GF-D8 (cell line): ENCODE measurements at places on chromosomes 4 and X.
A peak's percentile ranks its signal among the peaks of the same experiment; 100 is the strongest.

- DNase-seq = no peak
Measured at GRCh38 chr4:31088600-31089230, 368.5 kb downstream of the PCDH7 start.

GRCh38 chr4:57249083-57249482 is 138.9 kb upstream of the IGFBP7 start:
- no peak for DNase-seq

DNA sequence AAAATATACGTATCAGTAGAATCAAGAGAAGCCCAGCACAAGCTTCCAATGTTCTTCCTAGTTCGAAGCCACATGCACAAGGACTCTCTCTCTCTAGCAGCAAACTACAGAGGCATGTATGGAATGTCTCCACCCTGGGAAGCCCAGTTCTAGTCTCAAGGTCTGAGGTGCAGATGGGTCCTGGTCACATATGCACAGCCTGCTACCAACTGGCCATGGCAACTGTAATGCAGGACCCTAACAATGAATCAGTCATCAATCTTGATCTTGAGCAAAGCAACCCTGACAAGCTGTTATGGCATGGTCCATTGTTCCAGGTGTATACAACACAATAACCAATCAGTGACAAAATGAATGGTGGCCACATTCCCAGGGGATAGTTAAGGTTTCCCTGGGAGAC is 55.8 kb downstream of the MBNL3 start:
- no peak for DNase-seq

GRCh38 chr4:7503559-7504249 is 69.0 kb upstream of the PSAPL1 start:
- DNase-seq = no peak

- DNase-seq = no peak
Measured at GRCh38 chrX:69146739-69147138, 18.5 kb downstream of the PJA1 start.

DNA sequence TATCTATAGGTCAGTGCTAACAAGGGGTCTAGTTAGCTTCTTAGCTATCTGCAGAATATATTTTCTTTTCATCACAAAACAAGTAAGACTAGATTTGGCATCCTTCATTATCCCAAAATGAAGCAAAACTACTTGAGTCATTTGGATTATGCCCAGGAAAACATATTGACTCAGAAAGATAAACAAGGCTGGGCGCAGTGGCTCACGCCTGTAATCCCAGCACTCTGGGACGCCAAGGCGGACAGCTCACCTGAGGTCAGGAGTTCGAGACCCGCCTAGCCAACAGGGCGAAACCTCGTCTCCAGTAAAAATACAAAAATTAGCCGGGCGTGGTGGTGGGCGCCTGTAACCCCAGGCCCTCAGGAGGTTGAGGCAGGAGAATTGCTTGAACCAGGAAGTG is 18.0 kb upstream of the MND1 start:
- DNase-seq = no peak

DNA sequence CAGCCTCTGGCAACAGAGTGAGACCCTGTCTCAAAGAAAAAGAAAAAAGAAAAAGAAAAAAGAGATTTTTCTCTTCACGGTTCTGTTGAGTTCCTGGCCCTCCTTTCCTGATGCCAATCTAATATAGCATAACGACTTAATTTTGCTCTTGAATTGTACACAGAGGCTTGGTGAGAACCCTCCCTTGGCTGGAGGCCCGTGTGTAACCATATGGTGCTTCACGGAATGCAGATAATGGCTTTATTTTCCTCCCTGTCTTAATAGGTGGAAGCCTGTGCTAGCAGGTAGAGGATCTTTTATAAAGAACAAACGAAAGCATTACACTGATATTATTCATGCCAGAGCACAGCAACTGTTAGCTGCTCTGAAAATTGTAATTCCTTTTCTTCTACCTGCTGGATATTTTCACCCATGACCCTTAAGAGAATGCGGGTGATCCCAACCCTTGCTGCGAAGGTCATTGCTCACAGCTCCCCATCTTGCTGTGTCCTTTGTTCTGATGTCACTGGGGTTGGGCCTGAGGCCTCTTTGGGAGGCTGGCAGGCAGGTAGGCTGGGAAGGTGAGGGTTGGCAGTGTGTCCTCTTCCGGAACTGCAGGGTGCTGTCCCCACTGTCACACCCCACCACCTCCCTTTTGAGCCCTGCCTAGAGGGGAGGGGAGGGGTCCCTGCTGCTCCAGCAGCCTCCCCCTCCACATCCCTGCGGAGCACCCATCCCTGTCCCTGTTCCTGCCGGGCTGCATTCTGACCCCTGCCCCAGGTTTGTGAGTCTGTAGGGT is 83.8 kb upstream of the STOX2 start:
- DNase-seq = no peak

GRCh38 chr4:136831553-136831952 is 700.7 kb downstream of the PCDH18 start:
- no peak for DNase-seq

DNA sequence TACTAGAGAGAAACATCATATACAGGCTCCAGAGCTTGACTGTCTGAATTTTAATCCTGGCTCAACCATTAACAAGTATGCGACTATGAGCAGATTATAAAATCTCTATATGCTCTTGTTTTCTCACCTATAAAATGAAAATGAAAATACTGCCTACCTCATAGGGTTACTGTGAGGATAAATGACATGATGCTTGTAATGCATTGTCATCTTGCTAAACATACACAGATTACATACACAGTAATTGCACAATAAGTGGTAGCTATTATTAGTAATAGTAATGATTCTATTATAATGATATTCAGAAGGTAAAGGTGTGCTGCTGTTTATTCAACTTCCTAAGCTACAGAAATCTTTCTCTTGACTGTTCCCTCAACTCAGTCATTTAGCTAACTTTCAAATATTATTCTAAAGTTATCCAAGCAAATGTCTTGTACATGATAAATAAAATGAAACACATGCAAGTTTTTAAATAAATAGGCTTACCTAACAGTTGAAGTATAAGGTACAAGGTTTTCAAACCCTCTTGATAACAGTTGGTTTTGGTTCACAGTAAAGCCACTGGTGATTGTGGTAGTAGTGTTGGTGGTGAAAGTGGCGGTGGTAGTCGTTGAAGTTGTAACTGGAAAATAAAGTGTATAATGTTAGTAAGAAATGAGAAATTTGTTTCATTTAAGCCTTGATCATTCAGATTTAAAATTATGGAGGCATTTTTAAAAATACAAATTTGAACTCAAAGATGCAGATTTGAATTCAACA is 38.9 kb downstream of the NUP62CL start:
- no peak for DNase-seq

- DNase-seq = no peak
Measured at GRCh38 chrX:70293621-70294020, 3.7 kb downstream of the KIF4A start.

GRCh38 chr4:168942985-168943384 is 67.1 kb downstream of the CBR4 start:
- no peak for DNase-seq

DNA sequence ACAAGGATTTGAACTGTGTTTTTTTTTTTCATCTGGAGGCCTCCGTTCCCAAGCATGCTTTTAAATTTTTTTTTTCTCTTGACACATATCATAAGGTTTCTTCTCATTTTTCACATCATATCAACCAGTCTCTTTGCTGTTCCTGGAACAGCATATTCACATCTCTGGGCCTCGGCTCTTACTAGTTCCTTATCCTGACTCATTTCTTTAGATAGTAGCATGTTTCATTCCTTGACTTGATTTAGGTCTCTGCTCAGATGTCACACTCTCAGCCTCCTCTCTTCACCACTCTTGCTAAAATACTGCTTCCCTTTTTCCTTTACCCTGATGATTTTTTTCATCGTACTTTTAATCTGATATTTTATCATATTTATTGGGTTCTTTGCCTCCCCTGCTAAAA is 976.4 kb upstream of the FTHL17 start:
- no peak for DNase-seq

DNA sequence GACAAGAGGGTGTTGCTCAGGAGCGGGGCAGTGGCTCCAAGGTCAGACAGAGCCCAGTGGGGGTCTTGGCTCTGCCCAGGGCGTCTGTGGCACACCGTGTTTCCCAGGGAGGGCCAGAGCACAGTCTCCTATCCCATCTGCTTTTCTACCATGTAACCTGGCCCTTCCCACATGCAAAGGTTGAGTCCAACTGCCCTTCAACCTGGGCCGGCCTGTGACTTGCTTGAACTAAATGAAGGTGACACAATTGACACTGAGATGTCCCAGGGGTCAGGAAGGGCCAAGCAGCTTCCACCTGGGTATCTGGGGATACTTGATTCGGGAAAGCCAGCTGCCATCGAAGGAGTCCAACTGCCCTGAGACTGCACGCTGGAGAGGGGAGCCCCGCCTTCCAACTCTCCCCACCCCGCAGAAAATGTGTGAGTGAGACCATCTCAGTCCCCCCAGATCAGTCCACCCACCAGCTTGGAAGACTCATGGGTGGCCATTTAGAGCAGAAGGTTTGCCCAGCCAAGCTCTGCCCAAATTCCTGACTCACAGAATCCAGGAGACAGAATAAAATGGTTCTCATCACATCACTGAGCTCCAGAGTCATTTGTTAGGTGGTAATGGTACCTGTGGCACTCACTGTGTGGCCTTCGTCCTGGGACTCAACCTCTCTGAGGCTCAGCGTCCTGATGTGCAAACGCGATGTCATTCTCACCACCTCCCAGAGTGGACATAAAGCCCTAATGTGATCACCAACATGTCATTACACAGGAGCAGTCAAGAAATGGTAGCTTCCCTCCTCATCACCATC is 18.1 kb downstream of the PPP2R2C start:
- no peak for DNase-seq

- no peak for DNase-seq
Measured at GRCh38 chrX:71315917-71316316, 14.4 kb downstream of the ITGB1BP2 start.

DNA sequence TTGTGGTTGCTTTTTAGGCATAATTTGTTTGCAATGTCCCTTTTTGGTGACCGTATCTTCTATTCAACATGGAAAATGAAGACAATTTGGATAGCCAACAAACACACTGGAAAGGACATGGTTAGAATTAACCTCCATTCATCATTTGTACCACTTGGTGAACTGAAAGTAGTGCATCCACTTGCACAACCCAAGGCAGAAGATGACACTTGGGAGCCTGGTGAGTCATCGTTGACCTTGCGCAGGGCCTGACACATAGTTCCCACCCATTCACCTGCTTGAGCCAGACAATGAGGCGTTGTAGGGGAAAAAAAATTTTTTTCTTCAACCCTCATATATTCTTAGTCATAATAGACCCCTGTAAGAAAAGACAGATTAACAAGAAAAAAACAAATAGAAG is 32.4 kb downstream of the EGF start:
- no peak for DNase-seq

GRCh38 chr4:94436512-94436911 is 15.2 kb upstream of the PDLIM5 start:
- DNase-seq = no peak

DNA sequence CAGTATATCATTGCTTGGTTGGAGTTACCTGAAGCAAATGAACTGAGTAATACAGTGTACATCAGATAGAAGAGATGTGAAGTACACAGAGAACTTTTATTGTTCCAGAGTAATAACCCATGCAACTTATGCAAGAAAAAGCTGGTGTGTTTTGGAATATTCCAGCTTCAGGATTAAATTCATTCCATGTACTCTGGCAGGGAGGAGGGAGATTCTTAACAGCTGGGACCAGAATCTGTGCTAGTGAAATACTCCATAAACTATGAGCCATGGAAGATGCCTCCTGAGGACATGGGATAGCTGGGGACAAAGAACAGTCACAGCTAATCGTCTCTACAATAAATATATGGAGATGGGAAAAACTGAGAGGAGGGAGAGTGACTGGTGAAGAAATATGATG is 101.6 kb upstream of the OTUD4 start:
- DNase-seq = no peak

- DNase-seq = no peak
Measured at GRCh38 chrX:10620121-10620699, at the start of gene MID1. MID1 (minus strand) TSS chrX:10620585; CDS start chrX:10567547, 53,038 bp downstream.

- peak; percentile 54 for DNase-seq
Measured at GRCh38 chr4:99855678-99856077, 38.5 kb downstream of the LAMTOR3 start.

DNA sequence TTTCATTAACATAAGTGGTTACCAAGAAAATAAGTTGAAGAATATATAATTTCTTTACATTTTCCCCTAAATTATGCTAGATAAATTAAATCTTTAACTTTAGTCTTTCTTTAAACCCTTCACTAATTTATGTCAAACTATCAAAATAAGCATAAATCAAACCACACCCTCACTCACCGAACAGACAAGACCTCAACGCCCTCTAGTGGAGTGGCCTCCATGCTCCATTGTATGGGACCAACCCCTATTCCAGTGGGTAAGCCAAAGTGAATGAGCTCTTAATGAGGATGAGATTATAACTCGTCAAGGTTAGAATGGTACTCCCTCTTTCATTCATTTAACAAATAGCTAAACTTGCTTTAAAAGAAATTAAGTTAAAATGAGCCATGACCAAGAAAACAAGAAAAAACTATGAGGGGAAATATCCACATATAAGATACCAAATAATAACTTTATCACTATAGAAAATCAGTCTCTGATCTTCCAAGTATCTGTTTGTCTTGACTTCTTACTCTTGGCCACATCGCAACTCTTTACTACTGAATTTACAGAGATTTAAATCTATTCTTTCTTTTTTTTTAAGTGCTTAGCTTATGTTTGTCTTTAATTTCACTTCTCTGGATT is 15.6 kb upstream of the BBS12 start:
- DNase-seq = peak; percentile 7

DNA sequence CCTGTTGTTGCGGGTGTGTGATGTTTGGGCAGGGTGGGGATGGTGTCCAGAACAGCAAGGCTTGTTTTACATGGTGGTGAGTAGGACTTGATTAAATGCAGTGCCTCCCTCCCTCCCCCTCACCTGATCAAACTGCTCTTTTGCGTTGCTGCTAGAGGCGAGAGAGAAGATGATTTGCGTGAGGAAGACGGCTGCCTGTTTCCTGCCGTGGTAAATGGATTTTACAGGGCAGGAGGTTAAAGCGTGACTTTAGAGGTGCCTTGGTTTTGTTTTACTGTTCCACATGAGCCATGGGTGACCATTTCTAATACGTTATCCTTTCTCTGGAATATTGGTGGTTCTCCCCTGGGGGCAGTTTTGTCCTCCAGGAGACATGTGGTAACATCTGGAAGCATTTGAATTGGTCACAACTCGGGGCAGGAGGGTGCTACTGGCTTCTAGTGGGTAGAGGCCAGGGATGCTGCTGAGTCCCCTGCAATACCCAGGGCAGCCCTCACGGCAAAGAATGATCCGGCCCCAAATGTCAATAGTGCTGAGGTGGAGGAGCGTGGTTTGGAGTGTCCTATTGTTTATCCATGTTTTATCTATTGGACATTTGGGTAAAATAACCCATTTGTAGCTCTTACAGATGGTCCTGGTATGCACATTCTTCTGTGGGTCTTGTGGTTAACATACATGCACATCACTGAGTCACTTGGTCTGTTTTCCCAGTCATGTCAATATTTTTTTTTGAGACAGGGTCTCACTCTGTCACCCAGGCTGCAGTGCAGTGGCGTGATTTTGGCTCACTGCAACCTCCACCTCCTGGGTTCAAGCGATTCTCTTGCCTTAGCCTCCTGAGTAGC is 73.7 kb downstream of the SHROOM2 start:
- DNase-seq = no peak

GRCh38 chrX:151085207-151085606 is 91.2 kb upstream of the GPR50 start:
- no peak for DNase-seq

- no peak for DNase-seq
Measured at GRCh38 chr4:126081336-126081735, 766.6 kb downstream of the FAT4 start.
